ENCODE measurements at places on chromosomes 2 and 18.

DNA sequence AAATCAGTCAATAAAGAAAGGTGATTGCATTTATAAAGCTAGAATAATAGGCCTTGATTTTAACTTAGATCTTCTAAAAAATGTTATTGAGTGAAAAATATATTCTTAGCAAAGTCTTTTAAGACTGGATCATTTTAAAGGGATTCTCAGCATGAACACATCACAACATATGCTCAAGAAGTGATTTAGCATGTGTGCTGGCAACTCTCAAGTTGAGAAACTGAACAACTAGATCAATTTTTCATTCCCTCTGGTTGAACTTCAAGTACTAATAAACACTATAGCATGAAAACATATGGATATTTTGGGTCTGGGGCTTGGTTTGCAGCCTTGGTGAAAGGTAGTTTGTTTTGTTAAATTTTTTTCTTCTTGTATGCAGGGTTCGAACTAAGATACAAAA lies 107.8 kb upstream of the PNPT1 start:
- DNase-seq: no peak

- no peak for DNase-seq
These were observed 47.9 kb downstream of the E2F6 start for GRCh38 chr2:11417946-11418585.

- peak; percentile 39 for DNase-seq
These were observed 667 bp downstream of the TRIB2 start for GRCh38 chr2:12717191-12718014.

DNA sequence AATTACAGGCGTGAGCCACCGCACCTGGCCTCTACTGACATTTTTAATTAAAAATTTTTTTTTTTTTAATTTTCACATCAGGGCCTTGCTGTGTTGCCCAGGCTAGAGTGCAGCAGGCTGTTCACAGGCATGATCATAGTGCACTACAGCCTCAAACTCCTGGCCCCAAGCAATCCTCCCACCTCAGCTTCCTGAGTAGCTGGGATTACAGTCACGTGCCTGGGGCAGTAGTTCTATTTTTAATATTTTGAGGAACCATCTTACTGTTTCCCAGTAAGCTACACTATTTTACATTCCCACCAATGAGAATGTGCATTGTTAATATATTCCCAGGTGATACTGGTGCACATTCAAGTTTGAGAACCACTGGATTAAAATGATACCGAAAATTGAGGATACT lies 92.7 kb downstream of the WDSUB1 start:
- no peak for DNase-seq

- no peak for DNase-seq
These were observed 33.2 kb upstream of the FOSL2 start for GRCh38 chr2:28359222-28360057.

GRCh38 chr18:74682141-74682990 lies 84.7 kb downstream of the ZNF407 start:
- DNase-seq: no peak

- DNase-seq: no peak
These were observed 135.4 kb downstream of the PHLPP1 start for GRCh38 chr18:62850619-62851306.
